ENCODE measurements at places on chromosomes 13 and 19.
A peak's percentile ranks its signal among the peaks of the same experiment; 100 is the strongest.

DNA sequence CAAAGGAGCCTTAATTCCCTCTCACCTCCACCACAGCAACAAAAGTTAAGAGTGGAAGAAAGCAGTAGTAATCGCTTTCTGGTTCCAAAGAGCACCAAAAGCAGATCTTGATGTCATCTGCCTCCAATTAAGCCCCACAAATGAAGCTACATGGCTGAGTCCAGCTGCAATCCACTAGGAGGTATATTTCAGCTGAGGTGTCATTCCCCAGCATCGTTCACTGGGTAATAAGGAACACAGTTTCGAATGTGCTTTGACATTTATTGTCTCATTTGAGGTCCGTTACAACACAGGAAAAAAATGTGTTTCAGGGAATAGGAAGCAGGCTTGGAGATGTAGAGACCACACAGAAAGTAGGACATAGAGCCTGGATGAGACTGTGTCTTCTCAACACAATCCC, 190.4 kb downstream of the DCLK1 start:
- no peak for DNase-seq

- no peak for DNase-seq
Observed at GRCh38 chr19:36605877-36606478, 865 bp downstream of the ZNF382 start.

DNA sequence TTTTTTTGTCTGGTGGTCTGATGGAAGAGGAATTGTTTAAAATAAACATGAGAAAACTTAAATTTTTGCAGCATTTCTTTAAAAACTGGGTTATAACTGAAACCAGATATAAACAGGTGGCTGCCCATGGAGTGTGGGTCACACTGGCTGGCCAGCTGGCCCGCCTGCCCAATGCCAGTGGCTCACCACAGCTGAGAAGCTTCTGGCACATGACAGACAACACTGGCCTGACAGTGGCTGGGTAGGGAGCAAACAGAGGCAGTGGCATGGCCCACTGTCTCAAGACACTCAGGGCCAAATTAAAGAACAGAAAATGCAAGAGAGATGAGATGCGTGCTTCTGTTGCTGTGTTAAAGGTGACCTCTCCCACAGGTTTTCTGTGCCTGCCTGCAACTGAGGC, 3.1 kb upstream of the SLC35E1 start:
- DNase-seq = no peak

GRCh38 chr19:7109678-7110289, 40.3 kb downstream of the ZNF557 start:
- DNase-seq = no peak

GRCh38 chr13:81872581-81872980, 1531.7 kb upstream of the SPRY2 start:
- DNase-seq = no peak

- DNase-seq = no peak
Observed at GRCh38 chr13:109541081-109541480, 245.3 kb downstream of the IRS2 start.

GRCh38 chr13:24142886-24143285, 17.6 kb upstream of the SPATA13 start:
- DNase-seq = no peak

DNA sequence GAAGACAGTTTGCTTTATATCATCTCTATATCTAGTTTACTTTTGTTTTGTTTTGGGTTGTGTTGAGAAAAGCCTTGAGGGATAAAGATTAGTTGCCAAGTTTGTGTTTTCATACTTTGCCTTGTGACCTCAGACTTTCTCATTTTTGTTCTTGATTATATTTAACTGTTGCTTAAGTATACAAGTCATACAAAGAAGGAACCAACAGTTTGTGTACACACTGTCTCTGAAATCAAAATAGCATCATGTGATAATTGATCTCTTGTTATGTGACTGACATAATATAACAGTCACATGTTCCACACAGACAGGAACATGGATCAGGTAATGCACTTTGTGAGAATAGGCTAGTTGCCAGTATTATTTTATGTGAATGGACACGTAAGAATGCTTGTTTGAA, 70.8 kb downstream of the SHISA2 start:
- no peak for DNase-seq

- DNase-seq = no peak
Observed at GRCh38 chr19:40465025-40465556, 454 bp downstream of the BLVRB start.

GRCh38 chr13:20869540-20869939, 33.0 kb downstream of the XPO4 start:
- no peak for DNase-seq

DNA sequence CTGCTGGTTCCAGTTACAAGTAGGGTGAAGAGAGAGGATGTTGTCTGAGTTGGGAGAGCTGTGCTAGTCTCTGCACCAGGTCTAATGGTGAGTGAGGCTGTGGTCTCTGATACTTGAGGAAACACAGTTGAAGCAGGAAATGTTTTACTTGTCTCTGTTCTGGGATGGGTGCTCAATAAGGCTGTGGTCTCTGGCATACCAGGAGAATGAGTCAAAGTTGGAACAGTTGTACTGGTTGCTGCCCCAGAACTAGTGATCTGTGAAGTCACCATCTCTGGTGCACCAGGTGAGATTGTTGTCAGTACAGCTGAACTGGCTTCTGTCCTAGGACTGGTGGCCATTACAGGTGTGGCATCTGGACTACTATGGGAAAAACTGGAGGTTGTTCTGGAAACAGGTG, 74.7 kb downstream of the MUC16 start:
- no peak for DNase-seq

DNA sequence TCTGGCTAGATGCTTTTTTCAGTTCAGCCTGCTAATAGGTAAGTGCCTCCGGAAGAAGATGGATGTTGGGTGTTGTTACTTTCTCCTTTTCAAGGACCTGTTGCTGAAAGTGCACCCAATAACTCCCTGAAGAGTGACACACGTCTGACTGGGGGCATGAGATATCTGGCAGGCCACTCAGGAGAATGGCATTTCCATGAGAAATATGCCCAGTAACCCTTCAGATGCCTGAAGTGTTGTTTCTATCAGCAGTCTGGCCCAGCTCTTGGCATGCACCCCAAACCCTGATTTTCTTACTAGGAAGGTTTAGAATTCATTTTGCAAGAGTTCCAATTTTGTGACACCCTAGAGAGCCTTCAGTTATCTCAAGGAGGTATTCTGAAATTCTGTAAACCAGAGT, 71.5 kb downstream of the ARHGAP35 start:
- no peak for DNase-seq

DNA sequence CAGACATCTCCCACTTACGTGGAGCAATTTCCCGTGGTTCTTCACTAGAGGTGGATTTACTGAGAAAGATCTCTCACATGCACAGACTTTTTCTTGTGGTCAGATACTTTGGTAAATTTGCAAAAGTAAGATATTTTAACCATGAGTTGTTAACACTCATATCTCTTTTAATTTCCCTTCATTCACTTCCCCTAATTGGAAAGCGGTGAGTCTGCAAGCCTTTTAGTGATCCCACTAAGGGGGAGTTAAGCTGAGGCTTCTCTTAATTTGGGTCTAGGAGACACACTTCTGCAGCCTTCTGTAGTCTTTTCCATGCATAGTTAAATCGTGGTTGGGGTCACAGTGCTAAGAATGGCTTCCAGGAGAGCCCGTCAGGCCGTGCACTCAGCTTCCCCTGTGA, 30.7 kb upstream of the SERPINE3 start:
- no peak for DNase-seq

- no peak for DNase-seq
Observed at GRCh38 chr19:6023085-6023682, 45.2 kb upstream of the RANBP3 start.

- DNase-seq = peak; percentile 1
Observed at GRCh38 chr19:31110336-31110735, 238.9 kb downstream of the TSHZ3 start.

DNA sequence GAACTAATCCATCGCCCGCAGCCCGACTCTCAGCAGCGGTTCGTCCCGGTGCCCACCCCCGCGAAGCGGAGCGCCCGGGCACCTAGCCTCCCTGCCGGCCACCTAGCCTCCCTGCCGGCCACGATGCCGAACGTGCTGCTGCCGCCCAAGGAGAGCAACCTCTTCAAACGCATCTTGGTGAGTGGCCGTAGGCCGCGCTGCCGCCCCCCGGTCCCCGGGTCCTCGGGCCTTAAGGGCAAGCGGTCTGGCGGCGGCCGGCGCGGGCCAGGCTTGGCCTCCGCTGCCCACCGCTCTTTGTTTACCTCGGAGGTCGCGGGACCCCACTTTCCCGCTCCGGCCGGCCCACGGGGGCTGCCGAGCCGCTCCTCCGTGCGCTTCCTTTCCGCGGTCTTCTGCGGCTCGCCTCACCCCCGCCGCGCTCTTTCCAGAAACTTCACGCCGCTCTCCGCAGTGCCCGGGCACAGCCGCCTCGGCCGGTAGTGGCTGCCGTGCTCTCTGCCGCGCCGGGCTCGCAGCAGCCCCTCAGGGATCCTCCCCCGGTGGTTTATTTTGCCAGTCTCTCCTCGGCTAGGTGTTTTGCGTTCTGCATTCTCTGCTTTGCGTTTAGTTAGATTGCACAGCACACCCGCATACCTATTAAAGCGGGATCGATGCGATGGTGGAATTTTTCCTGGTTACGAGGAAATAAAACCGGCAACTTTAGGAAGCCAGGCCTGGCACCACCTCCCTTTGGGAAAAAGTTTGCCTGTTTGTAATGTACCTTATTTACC, 524 bp downstream of the NAA16 start:
- peak; percentile 19 for DNase-seq

DNA sequence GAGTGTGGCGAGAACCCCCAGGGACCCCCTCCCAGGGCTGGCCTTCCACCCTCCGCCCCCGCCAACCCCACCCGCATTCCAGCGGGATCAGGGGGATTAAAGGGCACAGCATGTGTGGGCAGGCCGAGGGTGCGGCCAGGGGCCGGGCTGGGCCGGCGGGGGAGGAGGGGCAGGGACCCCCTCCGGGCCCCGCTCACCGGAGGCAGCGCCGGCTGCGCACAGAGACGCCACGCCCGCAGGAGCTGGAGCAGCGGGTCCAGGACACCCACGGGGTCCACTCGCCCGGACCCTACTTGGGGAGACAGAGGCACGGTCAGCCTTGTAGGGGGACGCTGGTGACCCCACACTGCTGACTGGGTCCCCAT, 2.4 kb downstream of the ADAMTSL5 start:
- no peak for DNase-seq

GRCh38 chr19:13087295-13087694, 15.4 kb downstream of the LYL1 start:
- no peak for DNase-seq

GRCh38 chr13:97120346-97120745, 101.8 kb upstream of the MBNL2 start:
- DNase-seq = no peak

DNA sequence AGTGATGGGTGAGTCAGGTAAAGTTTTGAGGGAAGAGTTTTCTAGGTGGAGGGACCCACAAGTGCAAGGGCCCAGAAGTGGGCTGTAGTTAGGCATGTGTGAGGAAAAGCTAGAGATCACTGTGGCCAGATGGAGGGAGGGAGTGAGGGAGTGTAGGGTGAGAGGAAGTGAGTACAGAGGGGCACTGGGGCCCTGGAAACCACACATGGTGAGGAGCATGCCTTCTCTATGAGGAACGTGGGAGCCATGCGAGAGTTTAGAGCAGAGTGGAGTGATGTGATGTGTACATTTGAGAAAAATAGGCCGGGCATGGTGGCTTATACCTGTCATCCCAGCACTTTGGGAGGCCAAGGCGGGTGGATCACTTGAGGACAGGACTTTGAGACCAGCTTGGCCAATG, 14.7 kb upstream of the SHKBP1 start:
- no peak for DNase-seq

DNA sequence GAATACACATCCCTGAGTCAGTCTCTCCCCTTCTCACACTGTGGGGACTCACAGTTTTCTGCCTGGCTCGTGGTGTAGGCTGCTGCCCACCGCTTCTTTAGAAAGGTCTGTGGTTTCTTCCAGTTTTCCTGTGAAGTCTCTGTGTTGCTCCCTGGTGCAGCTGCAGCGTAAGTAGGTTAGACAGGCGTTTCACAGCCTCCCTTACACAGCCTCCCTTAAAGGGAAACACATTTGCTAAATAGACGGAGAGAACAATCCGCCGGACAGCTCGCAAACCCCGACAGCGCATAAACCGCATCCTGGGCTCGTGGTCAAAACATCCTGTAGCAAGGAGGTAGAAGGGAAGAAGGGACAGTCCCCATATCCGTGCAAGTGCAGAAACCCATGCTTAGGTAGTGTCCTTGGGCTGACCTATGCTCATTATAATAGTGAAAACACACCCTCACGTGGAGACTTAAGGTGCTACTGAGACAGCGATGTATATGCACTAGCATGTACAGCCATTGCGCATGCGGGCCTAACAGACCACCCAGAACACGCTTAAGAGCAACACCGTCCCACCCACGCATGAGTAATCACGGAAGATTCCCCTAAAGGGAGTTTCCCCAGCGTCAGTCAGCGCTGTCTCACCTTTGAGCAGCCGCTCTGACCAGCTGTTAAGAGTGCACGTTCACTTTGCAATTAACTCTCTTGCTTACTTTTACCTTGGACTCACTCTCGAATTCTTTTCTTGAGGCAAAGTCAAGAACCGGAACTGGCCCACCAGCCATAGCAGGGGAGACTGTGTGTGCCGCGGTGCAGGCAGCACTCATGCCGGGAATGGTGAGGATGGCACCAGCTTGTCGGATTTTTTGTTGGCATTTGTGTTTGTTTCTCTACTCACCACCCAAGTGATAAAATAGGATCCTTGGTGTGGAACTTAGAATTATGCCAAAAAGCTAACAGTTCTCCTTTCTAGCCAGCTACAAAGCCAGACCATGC, 16.6 kb downstream of the SIGLEC8 start:
- DNase-seq = peak; percentile 81

DNA sequence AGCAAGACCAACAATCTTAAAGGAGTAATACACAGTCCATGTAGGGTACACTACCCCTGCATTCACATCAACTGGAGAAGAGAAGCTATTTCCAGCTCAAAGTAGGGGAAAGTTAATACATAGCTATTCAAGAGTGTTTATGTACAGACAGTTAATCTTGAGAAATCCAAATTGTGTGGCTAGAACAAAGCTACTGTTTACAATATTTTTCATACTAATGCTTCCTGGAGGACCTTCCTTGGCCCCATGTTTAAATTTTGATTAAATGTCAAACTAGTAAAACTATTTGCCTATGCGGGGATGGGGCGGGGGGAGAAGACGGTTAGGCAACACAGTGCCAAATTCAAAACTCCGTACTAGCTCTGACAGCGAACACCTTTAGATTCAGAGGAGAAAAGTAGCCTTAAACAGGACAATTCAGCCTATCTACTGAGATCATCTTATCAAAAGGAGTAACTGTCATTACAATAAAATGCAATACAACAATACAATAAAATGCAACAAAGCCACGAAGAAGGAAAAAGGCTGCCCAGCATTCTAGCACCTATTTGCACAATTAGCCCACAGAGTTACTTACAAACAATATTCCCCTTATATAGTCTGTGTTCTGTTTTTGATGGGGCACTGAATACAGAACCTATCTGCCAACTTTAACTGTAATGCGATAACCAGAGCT, 29.1 kb downstream of the BRD4 start:
- DNase-seq = no peak

DNA sequence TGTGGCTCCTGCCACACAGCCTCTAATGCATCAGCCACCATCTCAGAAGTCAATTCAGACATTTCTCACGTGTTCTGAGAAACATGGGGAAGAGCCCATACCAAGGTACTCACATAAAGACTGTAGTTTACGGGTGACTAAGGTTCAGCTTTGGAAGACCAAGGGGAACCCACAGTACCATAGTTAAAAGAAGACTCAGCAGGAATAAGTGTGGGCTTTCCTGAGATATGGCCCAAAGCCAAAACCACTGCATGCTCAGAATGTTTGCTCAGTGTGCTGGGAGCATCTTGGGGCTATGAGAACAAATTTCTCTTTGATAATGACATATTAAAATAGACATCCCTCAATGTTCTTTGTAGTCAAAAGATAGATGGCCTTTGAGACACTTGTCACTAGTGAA, 283.8 kb downstream of the DCT start:
- DNase-seq = no peak

- no peak for DNase-seq
Observed at GRCh38 chr19:29882719-29883105, 59.3 kb upstream of the URI1 start.
